ENCODE measurements at places on chromosomes 1 and 21. TPM values are rescaled to one million over a fixed set of nuclear protein-coding genes. Genes with fewer than 3 reads are reported as not detected.

- no peak for DNase-seq
Measured at GRCh38 chr1:17892851-17893250, 137.7 kb downstream of the ACTL8 start.

GRCh38 chr1:113809670-113810602, 2.3 kb downstream of the RSBN1 start:
- DNase-seq = no peak

- no peak for DNase-seq
Measured at GRCh38 chr1:30416221-30416820, 307.1 kb downstream of the MATN1 start.

FMO4 gene
- total RNA-seq = 2.6 TPM
